ENCODE measurements at places on chromosomes 1 and 21.

DNA sequence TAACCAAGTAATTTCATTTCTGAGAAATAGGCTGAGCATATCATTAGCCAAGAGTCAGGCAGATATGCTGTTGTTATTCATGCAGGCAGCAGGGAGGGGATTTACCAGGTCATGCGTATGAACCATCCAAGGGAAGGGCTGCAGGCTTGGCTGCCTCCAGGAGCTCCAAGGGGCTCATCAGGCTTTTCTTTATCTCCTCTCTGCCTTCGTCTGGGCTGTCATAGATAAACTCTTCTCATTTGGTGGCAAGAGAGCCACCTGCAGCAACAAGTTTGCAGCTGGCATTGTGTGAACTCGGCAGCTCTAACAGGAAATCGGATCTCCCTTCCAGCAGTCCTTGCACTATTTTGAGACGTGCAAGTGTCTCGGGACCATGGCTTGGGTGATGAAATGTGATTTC is 7.5 kb downstream of the CCDC27 start:
- no peak for DNase-seq

GRCh38 chr1:190429141-190429540 is 48.5 kb downstream of the BRINP3 start:
- DNase-seq: no peak

DNA sequence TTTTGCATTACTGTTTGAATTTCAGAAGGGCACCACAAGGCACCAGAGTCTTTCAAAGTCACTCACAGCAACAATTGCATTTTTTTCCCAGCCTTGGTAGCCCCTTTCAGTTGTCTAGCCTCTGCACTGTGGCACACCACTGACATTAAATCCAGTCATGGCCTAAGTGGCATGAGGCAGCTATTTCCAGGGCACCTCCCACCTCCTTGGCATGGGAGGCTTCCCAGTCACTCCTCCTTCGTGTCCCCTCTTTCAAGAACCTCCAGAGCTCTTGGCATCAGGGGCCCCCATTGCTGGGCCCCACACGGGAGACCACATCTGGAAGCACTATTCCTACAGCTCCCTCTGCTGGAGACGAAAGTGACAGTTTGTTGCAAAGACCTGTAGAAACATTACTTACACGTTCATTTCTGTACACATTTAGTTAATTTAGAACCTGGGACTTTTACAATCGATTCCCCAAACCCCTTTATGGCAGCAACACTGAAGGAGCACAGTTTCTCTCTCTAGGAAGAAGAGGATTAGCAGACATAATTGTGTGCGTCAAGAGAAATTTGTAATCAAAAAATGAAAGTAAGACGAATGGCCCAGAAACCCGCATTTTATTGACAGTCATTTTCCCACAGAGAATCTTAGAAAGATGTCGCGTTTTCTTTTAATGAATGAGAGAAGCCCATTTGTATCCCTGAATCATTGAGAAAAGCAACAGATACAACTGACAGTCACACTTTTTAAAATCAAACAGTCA is 5.7 kb upstream of the CHD5 start:
- DNase-seq: peak; percentile 68

DNA sequence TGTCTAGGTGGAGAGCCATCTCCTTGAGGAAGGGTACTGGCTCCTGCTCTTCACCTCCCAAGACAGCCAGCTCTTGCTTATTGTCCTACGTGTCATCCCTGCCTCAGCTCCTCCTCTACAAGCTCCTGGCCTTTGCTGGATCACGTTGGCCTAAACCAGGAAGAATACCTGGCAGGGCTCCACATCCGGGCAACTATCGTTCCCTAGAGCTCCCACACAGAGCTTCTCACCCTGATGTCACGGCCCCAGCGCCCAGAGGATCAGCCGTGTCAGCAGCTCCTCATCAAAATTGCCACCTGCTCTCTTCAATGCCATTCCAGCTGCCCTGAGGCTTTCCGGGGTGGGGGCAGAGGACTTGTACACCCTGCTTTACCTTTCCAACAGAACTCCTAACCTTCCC is 1.9 kb upstream of the TPM3 start:
- DNase-seq: peak; percentile 95

GRCh38 chr1:109508001-109508872 is 1.3 kb downstream of the AMIGO1 start:
- DNase-seq: no peak

DNA sequence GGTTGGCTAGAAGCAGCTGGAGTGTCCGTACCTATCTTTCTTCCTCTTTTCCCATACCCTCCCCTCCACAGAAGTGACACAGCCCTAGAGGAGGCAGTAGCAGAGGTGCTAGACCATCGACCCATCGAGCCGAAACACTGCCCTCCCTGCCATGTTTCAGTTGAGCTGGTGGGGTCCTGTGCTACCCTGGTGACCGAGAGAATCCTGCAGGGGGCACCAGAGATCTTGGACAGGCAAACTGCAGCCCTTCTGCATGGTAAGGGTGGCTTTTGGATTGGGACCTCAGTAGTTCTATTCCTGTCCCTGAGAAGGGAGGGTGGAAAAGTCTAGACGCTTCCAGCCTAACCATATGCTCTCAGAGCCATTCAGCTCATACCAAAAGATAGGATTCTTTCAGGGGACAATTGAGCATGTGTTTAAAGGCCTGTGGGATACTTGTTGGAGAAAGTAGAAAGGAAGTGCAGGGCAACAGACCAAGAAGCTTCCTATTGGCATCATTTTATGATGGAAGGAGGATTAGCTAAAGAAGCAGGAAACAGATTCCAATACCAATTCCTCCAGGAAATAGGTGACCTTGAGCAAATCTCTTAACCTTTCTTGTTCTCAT is 11.7 kb upstream of the BNIPL start:
- DNase-seq: peak; percentile 82

DNA sequence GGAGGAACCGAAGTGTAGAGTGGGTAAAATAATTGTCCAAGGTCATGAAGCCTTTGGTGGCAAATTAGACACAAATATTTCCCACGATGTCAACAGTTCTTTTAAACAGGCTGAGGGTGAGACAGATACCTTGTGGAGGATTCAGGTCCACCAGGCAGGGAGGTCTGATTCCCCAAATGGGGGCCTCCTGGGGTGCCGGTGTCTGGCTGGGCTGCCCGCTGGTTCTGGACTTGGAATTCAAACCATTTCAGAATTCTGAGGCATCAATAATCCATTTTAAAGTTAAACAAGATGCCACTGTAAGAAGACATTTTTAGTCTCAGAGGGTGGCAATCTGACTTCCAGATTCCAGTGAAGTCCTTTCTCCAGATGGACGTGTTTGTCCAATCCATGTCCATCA is 15.5 kb downstream of the KCNA10 start:
- DNase-seq: no peak

DNA sequence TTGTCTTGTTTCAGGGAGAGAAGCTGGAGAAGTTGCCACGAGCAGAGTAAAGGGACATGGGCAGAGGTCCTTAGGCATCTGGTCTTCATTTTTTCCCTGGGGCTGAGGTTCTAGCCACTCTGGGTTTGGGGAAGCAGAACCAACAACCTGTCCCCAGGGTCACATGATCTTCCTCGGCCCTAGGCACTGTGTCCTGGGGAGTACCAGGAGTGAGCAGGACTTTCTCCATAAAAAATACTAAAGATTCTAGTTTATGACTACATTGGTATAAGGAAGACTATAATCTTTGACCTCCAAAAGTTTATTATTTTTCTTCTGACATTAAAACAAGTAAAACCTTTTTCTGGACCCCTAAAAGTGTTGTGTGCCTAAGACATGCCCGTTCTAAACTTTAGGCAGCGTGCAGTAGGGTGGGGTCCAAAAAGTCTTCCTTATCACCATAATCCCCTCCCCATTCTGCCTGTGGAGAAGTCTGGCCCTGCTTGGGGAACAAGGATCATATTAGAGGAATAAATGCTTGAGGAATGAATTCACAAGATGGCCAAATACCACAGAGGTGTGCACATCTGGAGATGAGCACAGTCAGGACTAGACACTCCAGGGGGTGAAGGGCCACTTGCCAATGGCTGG is 19.3 kb upstream of the IGSF3 start:
- no peak for DNase-seq

GRCh38 chr1:85555867-85556573 is 24.5 kb upstream of the CCN1 start:
- no peak for DNase-seq

GRCh38 chr1:38243106-38243505 is 196.5 kb upstream of the POU3F1 start:
- no peak for DNase-seq

DNA sequence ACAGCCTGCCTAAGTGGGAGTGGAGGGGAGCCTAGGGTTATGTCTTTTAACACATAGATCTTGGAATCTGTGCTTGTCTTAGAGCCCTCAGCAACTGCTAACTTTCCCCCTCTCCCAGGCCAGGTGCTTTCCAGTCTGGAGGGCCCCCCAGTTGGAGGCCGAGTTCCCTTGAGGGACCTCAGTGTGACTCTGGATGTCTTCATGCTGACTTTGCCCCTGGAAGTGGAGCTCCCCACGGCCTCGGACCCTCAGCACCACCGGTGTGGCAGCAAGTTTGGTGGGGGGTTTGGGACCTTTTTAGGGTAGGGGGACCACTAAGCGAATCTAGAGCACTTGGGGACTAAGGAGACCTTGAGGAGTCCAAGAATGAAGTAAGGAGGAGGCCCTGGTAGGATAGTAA is 22.9 kb downstream of the HYI start:
- no peak for DNase-seq

GRCh38 chr1:21932127-21932526 is 5.0 kb downstream of the HSPG2 start:
- no peak for DNase-seq

- no peak for DNase-seq
These were observed 50.8 kb downstream of the SRRM1 start for GRCh38 chr1:24693827-24694379.

DNA sequence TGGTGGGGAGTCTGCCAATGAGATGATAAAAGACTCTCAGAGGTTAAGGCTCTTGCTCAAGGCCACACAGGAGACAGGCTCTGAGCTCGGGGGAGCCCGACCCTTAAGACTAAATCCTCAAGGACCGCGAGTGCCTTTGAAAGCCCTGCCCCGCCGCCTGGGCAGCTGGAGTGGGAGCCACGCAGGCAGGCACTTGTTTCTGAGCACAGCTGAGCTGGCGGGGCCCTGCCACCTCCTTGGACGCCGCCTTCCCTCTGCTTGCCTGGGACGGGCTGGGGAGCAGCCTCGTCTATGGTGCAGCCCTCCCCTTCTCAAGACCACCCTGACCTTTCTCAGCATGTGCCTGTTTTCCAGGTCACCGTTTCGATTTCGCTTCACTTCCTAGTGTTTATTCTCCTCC is 169.3 kb downstream of the CAMTA1 start:
- no peak for DNase-seq

- no peak for DNase-seq
These were observed 8.9 kb downstream of the SPATA46 start for GRCh38 chr1:162367772-162368171.

- no peak for DNase-seq
These were observed 6.8 kb downstream of the HIPK1 start for GRCh38 chr1:113935970-113936369.

GRCh38 chr1:157566484-157567300 is 14.4 kb upstream of the FCRL5 start:
- DNase-seq: no peak

- no peak for DNase-seq
These were observed 1.2 kb upstream of the MTFR1L start for GRCh38 chr1:25818569-25818968.

GRCh38 chr1:229318056-229318455 is 24.8 kb downstream of the CCSAP start:
- DNase-seq: no peak

GRCh38 chr1:39671433-39671792 is 494 bp downstream of the NT5C1A start:
- DNase-seq: peak; percentile 43

DNA sequence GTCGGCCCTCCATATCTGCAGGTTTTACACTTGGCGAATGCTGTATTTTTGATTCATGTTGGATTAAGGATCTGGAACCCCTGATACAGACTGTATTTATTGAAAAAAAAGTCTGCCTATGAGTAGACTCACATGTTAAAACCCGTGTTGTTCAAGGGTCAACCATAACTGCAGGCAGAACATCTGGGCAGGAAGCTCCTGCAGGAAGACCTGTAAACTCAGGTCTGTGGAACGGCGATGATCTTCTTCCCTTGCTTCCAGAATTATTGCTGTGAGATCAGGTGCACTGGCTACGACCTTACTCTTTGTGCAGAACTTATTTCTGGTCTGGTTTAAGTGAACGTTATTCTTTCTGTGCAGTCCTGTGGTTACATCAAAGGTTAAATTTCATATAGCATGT is 96.6 kb downstream of the DISC1 start:
- no peak for DNase-seq

DNA sequence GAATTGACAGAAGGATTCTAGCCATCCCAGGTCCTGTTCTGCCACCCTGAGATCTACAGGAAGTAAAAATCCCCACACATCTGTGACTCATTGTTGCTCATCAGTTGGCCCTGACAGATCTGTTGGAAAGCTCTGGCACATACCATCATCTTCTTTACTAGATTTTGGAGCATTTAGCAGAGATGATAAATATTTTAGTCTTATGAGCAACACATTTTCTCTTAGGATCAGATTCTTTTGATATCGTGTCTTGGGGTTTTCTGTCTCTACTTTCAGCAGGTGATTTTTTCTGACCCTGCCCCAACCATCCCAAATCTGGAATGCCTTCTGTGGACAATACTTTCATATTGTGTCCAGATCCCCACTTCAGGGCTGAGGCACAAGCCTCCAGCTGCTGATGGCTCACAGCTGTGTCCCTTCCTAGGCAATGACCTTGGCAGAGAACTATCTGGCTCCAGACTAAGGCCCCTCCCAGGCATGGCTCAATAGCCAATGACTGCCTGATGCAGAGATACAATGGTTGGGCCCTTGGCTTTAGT is 102.8 kb downstream of the GDAP2 start:
- peak; percentile 37 for DNase-seq

DNA sequence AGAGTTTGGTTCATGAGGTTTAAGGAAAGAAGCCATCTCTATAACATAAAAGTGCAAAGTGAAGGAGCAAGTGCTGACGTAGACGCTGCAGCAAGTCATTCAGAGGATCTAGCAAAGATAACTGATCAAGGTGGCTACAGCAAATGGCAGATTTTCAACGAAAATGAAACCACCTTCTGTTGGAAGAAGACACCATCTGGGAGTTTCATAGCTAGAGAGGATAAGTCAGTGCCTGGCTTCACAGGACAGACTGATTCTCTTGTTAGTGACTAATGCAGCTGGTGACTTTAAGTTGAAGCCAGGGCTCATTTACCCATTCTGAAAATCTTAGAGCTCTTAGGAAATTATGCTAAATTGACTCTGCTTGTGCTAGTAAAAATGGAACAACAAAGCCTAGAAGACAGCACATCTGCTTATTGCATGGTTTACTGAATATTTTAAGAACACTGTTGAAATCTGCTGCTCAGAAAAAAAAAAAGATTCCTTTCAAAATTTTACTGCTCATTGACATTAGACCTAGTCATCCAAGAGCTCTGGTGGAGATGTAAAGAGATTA is 10.5 kb downstream of the MAEL start:
- DNase-seq: no peak
